GM12892 (cell line): ENCODE measurements at places on chromosomes 1 and 21.

DNA sequence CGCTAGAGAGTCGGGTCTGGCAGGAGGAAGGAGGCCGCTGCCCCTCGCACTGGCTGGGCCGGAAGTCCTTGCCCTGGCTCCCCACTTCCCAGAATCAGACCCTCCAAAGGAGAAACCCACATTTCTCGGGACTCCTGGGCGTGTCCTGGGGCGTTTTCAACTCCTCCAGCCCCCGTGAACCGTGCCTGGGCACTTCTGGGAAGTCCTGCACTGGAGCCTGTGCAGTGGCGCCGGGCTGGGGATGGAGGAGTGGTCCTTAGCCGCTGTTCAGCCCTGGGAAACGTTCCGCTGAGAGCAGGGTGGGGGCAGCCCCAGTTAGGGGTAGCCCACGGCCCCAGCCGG is 3.0 kb downstream of the IGSF21 start:
- DNase-seq: no peak

DNA sequence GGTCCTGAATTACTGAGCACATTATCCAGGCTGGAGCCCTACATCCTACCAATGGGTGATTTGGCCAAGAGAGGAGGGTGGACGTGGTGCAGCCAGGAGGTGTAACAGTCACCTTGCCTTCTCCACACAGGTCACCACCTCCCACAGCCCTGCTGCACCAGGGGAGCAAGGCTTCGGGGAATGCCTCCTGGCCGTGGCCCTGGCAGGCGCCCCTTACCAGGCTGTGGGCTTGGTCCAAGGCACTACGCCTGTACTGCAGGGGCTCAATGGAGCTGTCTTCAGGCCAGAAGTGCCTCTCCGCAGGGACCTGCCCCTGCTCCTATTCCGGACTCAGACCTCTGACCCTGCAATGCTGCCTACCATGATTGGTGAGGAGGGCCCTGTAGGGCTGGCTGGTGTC is 26.0 kb downstream of the HMGCS2 start:
- DNase-seq: no peak

DNA sequence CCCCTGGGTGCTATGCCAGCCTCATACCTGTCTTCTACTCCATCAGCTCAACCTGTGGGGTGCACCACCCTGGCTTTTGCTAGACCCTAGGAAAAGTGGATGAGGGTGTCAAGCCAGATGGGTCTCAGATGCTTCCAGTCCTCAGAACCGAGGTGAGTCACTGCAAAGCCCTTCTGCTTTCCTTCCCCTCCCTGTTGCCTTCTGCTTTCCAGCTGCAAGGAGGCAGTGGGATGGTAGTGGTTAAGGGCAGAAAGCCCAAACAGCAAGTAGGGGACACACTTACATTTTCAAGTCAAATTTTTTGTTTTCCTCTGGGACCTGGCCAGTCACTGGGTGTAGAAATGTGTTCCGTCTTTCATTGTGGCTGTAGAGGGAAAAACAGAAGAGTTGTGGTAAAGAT is 60.7 kb upstream of the GOLT1A start:
- DNase-seq: no peak

DNA sequence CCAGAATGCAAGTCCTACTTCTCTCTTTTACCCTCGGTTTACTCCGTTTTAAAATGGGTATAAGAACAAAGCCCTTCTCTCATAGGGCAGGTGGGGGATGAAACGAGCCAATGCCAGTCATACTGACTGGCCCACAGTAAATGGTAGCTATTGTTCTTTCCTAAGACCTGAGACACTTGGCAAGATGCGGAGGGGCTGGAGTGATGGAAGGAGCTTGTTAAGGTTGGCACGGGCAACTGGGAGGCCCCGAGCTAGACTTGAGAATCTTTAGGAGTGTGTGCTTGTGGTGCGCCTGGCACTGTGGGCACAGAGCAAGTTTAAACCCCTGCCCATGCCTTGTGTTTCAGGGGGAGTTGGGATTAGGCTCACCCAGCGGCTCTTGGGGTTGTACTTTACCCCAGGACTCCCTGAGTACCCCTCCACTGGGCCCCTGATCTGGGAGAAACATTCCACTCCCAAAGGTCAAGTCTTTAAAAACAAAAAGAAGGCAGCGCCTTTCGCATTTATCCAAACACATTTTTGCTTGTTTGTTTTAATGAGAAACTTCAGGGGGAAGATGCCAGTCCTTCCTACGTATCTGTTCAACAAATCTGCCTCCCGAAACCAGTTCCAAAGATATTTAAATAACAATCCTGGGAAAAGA is 240.6 kb upstream of the TMEM51 start:
- DNase-seq: no peak

DNA sequence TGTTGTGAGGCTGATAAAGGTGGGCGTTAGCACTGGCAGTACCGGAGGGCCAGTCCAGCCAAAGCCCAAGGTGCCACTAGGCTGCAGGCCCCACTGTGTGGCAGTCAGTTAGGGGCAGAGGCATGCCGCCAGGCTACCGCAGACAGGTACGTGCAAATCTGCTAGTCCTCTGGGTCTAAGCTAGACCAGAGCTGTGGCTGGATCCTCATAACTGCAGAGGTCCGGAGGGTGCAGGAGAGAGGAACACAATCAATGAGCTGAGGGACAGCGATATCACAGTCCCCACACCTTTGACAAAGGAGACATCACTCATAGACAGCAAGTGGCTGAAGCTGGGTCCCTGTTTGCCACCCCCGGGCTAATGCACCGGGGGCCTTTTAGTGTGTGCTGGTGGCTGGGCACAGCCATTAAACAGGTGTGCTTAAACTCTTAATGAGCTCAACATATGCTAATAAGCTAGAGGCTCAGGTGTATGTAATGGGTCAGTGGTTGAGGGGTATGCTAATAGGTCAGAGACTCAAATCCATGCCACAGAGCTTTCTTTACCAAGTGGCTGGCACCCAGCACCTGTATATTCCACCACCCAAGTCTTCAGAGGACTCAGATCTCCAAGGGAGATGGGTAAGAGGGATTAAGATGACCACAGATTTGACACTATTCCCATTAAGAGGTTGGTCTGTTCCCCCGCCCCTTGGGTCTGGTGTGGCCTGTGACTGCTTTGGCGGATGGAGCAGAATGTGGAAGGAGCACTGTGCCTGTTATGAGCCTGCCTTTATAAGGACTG is 82.0 kb downstream of the GLIS1 start:
- DNase-seq: no peak

DNA sequence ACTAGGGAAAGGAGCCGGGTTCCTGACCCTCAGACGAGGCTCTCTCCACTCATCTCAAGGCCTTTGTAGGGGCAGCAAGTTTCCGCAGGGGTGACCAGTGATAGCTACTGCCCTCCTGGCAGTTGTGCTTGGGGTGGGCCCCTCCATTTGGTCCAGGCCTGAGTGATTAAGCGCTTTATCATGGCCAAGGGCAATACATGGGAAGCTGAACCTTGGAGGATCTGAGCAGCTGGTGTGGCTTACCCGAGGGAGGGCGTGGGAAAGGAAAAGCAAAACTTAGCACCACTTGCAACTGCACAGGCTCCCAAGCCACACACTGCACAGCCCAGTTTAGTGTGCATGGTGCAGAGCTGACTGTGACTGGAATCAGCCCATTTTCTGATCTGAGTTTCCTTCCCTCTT is 47.8 kb downstream of the GADD45A start:
- no peak for DNase-seq
